T-cell (primary cell): ENCODE measurements at places on chromosomes 4 and X.

GRCh38 chr4:93617606-93618005 lies 210.9 kb upstream of the ATOH1 start:
- no peak for DNase-seq

DNA sequence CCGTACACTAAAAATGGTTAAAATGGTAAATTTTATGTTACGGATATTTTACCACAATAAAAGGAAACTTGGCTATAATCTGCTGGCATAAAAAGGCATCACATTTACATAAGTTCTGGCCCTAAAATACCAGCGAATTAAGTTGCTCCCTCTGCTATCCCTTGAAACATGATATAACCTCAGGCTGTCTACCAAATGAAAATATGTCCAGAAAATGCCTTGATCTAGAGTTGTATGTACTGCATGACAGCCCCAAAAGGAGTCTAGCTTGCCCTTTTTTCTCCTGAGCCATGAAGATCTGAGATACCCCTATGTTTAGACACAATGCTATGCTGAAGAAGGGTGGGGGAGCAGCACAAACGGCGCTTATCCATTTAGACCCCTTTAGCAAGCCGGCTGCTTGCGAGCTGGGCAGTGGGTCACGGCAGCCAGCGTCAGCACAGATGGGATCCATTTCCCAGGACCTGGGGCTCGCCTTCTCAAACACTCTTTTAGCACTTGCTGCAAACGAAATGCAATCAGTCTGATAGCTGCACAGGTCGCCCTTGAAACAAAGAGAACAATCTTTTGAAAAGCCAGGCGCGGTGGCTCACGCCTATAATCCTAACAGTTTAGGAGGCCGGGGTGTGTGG lies 77.0 kb downstream of the AFAP1 start:
- DNase-seq, result no peak

DNA sequence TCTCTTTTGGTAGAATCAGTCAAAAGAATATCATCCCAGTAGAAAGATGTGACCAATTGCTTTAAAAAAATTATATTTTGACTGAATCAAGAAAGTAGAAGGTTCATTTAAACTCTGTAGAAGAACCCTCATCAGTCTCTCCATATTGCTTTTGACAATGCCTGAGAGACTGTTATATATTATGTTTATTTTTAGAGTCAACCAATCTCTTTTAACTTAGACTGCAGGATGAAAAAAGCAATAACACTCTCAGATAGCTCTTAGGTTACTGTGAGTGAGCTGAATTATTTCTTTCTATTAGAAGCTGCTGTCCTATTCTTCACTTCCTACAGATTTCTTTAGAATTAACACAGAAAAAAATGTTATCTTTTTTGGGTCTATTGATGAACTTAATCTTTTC lies 38.1 kb downstream of the GALNTL6 start:
- no peak for DNase-seq

DNA sequence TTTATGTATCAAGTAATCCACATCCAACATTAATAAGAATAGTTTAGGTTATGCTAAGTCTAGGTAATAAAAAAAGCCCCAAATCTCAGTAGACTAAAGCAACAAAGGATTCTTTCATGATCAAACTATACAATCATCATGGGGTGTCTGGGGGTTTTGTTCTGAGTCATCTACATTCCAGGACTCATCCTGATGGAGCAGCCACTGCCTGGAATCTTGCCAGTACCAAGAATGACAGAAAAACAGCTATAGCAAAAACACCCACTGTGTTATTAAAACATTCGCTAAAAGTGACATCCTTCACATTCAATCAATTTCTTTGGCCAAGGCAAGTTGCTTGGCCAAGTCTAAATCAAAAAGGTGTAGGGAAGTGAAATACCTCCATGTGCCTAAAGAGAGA lies 3.9 kb upstream of the ARHGEF38 start:
- DNase-seq, result no peak

DNA sequence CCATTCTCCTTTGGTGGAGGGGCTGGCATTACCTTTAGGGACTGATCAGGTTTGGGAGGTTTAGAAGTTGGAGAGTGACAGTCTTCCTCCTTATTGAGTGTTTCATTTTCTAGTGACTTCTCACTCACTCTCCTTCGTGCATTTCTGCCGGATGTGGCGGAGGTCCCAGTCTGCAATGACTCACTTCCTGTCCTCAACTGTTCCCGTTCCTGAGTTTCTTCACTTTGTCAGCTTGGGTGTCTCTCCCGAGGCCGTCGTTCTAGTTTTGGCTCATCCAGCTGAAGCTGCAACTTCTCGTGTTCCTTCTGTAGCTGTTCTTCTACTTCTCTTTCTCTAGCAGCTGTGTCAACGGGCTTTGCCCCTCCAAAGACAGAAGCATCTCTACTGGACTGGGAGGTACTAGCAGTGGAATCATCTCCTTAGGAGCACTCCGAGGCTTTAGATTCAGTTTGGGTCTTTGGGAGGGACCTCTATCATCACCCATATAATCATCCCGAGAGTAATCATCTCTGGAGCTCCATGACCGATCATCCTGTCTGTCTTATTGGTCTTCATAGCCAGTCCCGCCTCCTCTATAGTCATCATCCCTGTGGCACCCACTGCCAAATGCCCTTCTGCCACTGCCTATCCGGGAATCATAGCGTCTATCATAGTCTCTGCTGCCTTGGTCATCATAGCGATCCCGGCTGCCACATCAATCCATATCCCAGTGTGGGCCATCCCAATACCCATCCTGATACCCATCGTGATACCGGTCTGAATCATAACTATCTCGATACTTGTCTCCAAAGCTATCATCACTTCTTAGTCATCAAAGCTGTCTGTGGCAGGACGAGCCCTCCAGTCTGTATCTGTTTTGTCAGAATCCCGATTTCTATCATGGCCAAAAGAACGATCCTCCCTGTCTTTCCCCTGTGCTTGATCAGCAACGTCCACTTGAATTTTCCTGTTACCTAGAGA lies 35.3 kb upstream of the VSIG4 start:
- peak; percentile 52 for DNase-seq

- DNase-seq, result no peak
Measured at GRCh38 chrX:151363316-151363715, 33.7 kb upstream of the VMA21 start.

DNA sequence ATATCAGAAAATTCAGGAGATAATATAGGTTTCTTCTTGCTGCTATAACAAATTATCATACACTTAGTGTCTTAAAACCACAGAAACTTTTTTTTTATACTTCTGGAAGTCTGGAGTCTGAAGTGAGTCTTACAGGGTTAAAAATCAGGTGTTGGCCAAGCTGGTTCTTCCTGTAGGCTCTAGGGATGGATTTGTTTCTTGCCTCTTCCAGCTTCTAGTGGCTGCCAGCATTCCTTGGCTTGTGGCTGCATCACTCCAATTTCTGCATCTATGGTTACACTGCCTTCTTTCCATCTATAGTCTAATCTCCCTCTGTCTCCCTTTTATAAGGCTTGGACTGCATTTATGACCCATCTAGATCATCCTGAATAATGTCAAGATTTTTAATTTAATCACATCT lies 68.7 kb downstream of the ANTXR2 start:
- DNase-seq, result no peak

GRCh38 chrX:82813671-82814078 lies 694.4 kb upstream of the POU3F4 start:
- no peak for DNase-seq

GRCh38 chrX:108332281-108332680 lies 105.9 kb downstream of the COL4A6 start:
- no peak for DNase-seq

DNA sequence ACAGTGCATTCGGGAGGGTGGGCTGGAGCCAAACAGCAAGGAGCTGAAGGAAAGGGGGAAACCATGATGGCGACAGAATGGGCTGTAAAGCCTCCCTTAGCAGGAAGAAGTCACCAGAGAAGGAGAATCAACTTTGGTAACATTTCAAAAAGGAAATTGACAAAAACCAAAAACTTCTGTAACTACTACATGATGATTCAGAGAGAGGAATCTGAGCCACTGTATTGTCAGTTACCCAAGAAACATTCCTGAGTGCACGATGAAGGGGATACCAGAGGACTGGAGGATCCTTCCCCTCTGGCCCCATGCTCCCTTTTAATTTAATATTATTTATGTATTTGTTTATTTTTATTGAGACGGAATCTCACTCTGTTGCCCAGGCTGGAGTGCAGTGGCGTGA lies 26.3 kb downstream of the PDHA1 start:
- no peak for DNase-seq

DNA sequence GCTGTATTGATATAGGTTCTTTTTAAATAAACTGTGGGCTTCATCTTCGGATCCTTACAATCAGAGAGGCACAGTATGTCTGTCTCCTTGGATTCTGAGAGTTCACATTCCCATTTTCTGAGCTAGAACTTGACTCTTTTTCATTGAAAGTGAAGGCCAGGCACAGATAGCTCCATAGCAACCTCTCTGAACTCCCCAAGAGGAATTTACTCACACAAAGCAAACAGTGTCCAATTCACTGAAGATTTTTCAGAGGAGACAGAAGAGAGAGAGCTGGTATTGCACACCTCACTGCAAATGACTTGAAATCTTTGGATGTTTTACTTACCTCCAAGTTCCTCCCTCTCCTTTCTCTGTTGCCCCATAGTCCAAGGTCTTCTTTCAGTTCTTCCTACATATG lies 130.9 kb upstream of the CASK start:
- no peak for DNase-seq

DNA sequence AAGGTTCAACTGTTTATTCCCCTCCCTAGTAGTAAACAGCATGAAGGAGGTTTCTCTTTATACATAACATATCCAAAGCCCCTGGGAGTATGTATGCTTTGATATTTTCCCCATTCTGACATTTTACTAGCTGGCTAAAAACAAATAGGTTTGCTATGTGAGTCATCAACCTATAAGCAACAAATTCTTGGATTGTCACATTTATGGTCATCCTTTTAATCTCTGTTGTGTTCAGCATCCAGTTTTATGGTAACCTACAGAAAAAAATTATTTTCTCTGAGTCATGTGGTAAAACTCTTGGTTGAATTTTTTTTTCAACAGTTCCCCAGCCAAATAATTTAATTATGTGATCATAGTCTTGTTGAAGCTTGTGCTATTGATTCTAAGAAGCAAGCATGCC lies 734.1 kb downstream of the ADGRL3 start:
- no peak for DNase-seq

DNA sequence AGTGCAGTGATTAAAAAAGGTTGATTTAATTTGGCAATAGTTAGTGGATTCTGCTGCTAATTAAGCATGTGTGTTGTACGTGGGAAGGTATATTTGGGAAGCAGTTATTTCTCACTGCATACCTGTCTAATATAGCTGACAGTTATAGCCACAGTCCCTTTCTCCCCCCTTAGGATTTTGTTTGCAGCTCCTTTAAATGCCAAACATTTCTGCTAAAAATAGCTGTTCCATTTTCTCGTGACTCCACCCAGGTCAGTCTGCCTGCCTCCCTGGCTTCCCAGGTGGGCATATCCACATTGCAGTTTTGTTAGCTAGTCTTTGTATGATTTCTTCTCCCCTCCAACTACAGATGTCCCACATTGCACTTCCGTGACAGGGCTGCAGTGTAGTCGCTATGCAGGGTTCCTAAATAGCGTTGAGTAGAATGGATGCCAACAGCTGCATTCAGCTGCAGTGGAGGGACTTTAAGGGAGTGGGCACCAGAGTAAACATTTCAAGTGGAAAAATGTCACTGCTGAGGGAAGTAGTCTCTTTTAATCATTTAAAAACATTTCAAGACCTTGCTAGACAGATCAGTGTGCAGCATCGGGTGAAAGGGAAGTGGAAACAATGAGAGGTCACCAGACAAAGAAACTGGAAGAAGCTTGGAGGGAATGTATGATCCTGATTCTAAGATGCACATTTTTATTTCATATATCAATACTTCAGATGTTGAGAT lies 326.3 kb downstream of the RAPGEF2 start:
- no peak for DNase-seq

DNA sequence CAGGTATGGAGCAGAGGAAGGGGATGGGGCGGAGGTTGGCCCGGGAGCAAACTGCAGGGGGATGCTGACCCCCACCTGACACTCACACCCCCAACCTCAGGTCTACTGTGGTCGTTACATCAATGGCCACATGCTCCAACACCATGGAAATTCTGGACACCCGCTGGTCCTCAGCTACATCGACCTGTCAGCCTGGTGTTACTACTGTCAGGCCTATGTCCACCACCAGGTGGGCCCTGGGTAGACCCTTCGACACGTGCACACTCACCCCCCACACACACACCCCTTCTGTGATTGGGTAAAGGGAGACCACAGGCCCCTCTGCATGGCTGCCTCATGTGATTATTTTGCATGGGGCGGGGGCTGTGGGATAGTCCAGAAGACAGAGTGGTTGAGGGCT lies 2.2 kb upstream of the ERAS start:
- no peak for DNase-seq

DNA sequence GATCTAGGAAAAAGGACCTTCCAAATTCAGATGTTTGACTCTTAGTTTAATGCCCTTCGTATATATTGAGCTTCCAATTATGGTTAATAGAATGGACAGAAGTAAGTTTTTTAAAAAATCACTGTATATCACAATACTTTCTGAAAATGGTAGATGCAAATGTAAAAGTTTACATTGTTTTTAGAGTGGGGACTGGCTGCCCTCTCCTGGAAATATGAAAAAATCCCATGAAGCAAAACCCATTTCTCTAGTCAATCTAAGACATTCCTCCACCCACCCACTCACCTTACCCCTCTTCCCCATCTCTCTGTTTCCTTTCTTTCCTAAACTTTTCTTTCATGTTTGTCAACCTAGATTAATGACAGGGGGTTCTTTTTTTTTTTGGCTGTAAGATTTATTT lies 134.5 kb downstream of the ARHGAP6 start:
- no peak for DNase-seq

DNA sequence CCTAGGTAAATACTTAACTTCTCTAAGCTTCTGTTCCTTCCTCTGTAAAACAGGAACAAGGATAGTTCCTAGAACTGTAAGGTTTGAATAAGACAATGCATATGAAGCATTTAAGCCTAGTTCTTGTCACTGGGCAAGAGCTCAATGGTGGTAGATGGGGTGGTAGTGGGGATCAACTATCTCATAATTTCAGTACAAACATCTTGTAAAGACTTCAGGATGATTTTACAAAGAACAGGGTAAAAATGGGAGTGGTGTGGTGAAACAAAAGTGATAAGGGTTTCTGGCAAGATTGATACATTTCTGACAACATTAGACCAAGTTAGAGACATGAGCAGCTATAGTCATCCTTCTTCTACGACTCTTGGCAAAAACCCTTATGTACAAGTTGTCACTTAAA lies 137.8 kb downstream of the SCFD2 start:
- no peak for DNase-seq

DNA sequence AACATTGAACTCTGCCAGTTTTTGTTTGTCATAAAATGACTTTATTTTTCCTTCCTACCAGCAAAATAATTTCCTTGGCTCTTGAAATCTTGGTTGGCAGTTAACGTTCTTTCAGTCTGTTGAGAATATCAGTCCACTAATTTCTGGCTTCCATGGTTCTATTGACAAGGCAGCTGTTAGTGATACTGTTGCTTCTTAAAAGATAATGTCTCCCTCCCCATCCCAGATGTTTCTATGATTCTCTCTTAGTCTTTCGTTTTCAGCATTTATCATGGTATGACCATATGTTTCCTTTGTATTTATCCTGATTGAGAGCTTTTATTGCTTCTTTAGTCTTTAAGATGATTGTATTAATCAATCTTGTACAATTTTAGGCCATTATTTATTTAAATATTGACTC lies 81.1 kb upstream of the STK26 start:
- DNase-seq, result no peak

- no peak for DNase-seq
Measured at GRCh38 chr4:141153751-141154510, 20.7 kb upstream of the RNF150 start.
